ENCODE measurements at places on chromosomes 7 and 10. TPM values are rescaled to one million over a fixed set of nuclear protein-coding genes. Genes with fewer than 3 reads are reported as not detected.

DNA sequence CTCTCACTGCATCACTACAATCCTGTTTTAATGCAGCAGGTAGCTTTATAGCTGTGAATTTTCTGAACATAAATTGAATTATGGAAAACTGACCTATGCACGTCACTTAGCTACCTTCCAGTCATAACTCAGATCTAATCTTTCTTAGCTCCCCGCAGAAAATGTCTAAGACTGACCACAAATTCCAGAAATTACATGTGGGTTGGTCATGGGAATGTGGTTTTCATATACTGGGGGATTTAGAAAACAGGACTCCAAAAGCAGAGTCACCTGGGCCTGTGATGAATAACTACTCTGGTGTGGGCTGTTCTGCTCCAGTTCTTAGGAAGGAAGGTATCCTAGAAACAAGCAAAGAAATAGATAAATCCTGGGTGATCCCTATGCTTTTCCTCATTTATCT is 178.4 kb upstream of the LRRTM3 start:
- no peaks in the 10 kb centered on the region for H3K36me3 ChIP-seq
- no peaks in the 10 kb centered on the region for H3K27me3 ChIP-seq
- DNase-seq: no peak
- no peaks in the 10 kb centered on the region for H3K4me1 ChIP-seq
- no peak overlapping the region for H3K27ac ChIP-seq

DNA sequence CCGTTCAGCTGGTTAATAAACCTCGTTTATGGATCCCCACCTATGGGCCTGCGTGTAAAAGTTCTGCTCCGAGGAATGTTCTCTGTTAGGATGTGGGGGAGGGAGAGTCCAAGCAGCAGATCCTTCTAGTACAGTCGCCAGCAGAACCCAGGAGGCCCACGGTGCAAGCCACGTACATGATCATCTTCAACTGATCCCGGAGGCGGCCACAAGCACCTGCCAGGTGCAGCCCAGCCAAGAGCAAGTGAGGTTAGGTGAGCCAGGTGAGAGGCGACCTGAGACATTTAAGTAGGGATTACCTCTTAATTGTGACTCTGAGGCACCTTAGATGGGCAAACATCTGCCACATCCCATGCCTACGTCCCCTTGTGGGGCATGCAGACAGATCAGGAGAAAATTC is 18.0 kb upstream of the FGFR2 start:
- H3K27ac ChIP-seq: no peak overlapping the region
- H3K4me1 ChIP-seq: no peaks in the 10 kb centered on the region
- DNase-seq: no peak
- H3K36me3 ChIP-seq: no peaks in the 10 kb centered on the region

DNA sequence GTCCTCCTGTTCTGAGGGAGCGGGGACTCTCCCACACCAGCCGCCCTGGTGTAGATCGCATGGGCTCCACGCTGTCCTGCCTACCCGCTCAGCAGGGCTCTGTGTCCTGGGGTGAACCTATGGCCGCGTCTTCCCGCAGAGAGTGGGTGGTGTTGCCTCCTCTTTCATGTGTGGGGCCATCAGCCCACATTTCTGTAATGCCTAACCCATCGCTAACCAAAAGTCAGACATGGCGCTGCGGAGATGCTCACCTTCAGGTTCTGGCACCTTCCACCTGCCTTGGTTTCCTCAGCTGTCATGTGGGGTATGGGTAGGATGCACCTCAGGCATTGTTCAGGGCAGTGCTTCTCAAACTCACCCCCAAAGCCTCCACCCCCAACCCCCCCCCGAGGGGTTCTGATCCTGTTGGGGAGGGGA is 50.5 kb upstream of the CAMK2B start:
- H3K36me3 ChIP-seq: no peaks in the 10 kb centered on the region
- H3K27me3 ChIP-seq: no peaks in the 10 kb centered on the region
- no peak for DNase-seq
- no peaks in the 10 kb centered on the region for H3K4me1 ChIP-seq
- H3K4me3 ChIP-seq: no peak overlapping the region

GRCh38 chr7:113405296-113406056 is 287.1 kb upstream of the SMIM30 start:
- no peaks in the 10 kb centered on the region for H3K27me3 ChIP-seq
- H3K36me3 ChIP-seq: no peaks in the 10 kb centered on the region
- H3K27ac ChIP-seq: no peak overlapping the region
- H3K4me3 ChIP-seq: no peak overlapping the region

- H3K27me3 ChIP-seq: no peaks in the 10 kb centered on the region
- H3K36me3 ChIP-seq: no peaks in the 10 kb centered on the region
Observed at GRCh38 chr7:149125189-149125862, 798 bp downstream of the ZNF425 start.

GRCh38 chr10:88042160-88043100 is 179.0 kb downstream of the PTEN start:
- H3K36me3 ChIP-seq: no peaks in the 10 kb centered on the region
- no peak overlapping the region for H3K4me3 ChIP-seq
- H3K4me1 ChIP-seq: peaks cover 9% of the 10 kb centered on the region
- no peak overlapping the region for H3K27ac ChIP-seq
- no peak for DNase-seq
- H3K27me3 ChIP-seq: no peaks in the 10 kb centered on the region

DNA sequence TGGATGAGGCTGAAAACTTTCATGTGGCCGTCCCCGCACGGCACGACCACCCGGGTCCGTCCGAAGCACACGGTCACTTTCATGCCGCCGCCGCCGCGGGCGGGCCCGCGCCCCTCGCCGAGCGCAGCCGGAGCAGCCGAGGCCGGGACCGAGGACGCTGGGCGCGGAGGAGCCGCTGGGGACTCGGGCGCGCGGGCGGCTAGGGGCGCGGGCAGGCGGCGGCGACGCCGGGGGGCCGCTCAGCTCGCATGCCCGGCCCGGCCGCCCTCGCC is 247 bp downstream of the PARD3 start:
- peak overlapping the region; percentile 66 for H3K27ac ChIP-seq
- H3K4me1 ChIP-seq: peaks cover 16% of the 10 kb centered on the region
- H3K27me3 ChIP-seq: peaks cover 18% of the 10 kb centered on the region
- no peaks in the 10 kb centered on the region for H3K36me3 ChIP-seq
- H3K4me3 ChIP-seq: peak overlapping the region; percentile 83
- no peak for DNase-seq

- no peaks in the 10 kb centered on the region for H3K36me3 ChIP-seq
- no peak overlapping the region for H3K27ac ChIP-seq
- no peaks in the 10 kb centered on the region for H3K4me1 ChIP-seq
- DNase-seq: no peak
Observed at GRCh38 chr10:10385831-10386230, 631.8 kb upstream of the CELF2 start.

- no peak overlapping the region for H3K4me3 ChIP-seq
- H3K27ac ChIP-seq: no peak overlapping the region
- H3K27me3 ChIP-seq: no peaks in the 10 kb centered on the region
- no peaks in the 10 kb centered on the region for H3K4me1 ChIP-seq
Observed at GRCh38 chr10:131856441-131857094, 44.2 kb upstream of the PPP2R2D start.

DNA sequence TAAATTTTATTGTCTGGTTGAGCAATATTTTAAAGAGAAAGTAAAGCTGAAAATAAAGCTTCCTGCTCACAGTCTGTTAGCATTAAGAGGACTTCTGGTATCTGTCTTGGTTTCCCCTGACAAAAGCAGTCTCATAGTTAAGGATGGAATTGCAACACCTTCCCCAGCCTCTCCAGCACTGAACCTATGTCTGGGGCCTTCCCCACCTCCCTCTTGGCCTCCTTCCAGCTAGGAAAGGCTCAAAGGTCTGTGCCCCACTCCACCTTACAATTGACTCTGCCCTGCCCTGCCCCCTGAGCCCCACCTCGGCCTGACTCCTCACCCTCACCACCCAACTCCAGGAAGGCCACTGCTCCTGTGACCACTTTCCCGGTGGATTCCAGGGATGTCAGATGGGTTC is 33.2 kb downstream of the COL17A1 start:
- H3K36me3 ChIP-seq: no peaks in the 10 kb centered on the region
- H3K4me3 ChIP-seq: no peak overlapping the region
- H3K27me3 ChIP-seq: no peaks in the 10 kb centered on the region
- H3K27ac ChIP-seq: no peak overlapping the region
- no peaks in the 10 kb centered on the region for H3K4me1 ChIP-seq
- no peak for DNase-seq

GRCh38 chr7:109983618-109984017 is 1107.3 kb upstream of the LRRN3 start:
- H3K4me1 ChIP-seq: 0 out of 2 replicates have a peak, but pooled peaks cover 3% of the 10 kb centered on the region
- H3K27me3 ChIP-seq: no peaks in the 10 kb centered on the region
- no peak for DNase-seq
- no peak overlapping the region for H3K4me3 ChIP-seq

DNA sequence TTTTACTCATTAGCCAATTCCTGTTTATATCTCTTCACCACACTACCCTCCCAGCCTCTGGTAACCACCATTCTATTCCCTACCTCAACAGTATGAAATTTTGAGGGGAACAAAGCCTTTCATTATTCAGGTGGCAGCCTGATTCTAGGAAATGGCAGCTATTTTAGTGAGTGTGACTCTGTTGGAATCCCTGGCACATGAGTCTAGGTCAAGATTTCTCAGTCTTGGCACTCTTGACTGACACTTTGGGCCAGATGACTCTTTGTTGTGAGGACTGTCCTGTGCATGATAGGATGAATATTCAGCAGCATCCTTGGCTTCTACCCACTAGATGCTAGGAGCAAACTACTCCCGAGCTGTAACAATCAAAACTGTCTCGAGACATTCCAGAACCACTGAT is 322.8 kb upstream of the PHYHIPL start:
- DNase-seq: no peak
- H3K4me1 ChIP-seq: peaks cover 5% of the 10 kb centered on the region
- H3K27me3 ChIP-seq: no peaks in the 10 kb centered on the region
- no peaks in the 10 kb centered on the region for H3K36me3 ChIP-seq
- no peak overlapping the region for H3K27ac ChIP-seq
- H3K4me3 ChIP-seq: no peak overlapping the region

- H3K4me1 ChIP-seq: peaks cover 21% of the 10 kb centered on the region
- no peak overlapping the region for H3K27ac ChIP-seq
- peak overlapping the region; percentile 90 for H3K4me3 ChIP-seq
- peaks cover 14% of the 10 kb centered on the region for H3K27me3 ChIP-seq
Observed at GRCh38 chr7:70696201-70696754, 435.7 kb upstream of the GALNT17 start.

DNA sequence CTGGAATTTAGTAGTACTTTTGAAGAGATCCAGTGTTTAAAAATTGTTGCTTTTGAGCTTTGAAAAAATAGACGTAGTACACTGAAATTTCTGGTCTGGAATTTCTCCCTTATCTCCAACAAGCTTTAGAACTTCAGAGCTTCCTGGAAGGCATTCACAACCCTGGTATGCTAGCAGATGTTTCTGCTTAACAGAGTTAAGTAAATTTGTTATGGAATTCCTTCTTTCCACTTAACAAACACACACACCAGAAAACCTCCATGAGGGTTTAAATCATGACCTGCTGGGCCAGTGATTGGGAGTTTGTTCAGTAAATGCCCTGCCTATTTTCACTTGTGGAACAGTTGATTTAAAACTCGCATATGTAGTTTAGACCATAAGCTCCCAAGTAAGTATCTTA is 13.7 kb downstream of the ASB15 start:
- no peak overlapping the region for H3K4me3 ChIP-seq
- H3K27ac ChIP-seq: no peak overlapping the region
- DNase-seq: no peak
- no peaks in the 10 kb centered on the region for H3K36me3 ChIP-seq
- no peaks in the 10 kb centered on the region for H3K4me1 ChIP-seq

- H3K27ac ChIP-seq: no peak overlapping the region
- H3K27me3 ChIP-seq: no peaks in the 10 kb centered on the region
- no peak overlapping the region for H3K4me3 ChIP-seq
Observed at GRCh38 chr10:42491801-42492200, 146.6 kb downstream of the ZNF33B start.

GRCh38 chr7:47807756-47808155 is 140.5 kb downstream of the PKD1L1 start:
- no peak for DNase-seq
- H3K4me1 ChIP-seq: no peaks in the 10 kb centered on the region
- no peaks in the 10 kb centered on the region for H3K36me3 ChIP-seq
- H3K27ac ChIP-seq: no peak overlapping the region

- no peak overlapping the region for H3K4me3 ChIP-seq
- no peaks in the 10 kb centered on the region for H3K27me3 ChIP-seq
- no peaks in the 10 kb centered on the region for H3K4me1 ChIP-seq
- no peaks in the 10 kb centered on the region for H3K36me3 ChIP-seq
Observed at GRCh38 chr10:88913127-88913526, 33.1 kb downstream of the STAMBPL1 start.

DNA sequence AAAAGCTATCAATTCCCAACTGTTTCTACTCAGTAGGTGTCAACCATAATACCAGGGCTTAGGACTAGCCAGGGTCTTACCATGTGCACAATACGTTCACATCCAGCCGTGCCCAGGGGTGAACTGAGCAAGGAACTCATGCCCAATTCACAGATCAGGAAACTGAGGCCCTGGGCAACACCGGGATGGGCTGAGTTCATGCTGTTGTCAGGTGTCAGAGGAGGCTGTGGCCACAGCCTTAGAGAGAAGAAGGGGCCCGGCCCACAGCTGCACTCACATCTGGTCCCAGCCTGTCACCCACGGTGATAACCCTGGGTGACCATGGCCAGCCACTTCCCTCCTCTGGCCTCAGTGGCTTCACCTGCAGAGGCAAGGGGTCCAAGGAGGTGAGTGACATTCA is 92.0 kb downstream of the FAM53B start:
- no peak overlapping the region for H3K4me3 ChIP-seq
- H3K4me1 ChIP-seq: peaks cover 27% of the 10 kb centered on the region
- DNase-seq: no peak
- H3K36me3 ChIP-seq: no peaks in the 10 kb centered on the region
- H3K27ac ChIP-seq: no peak overlapping the region

- H3K4me1 ChIP-seq: peaks cover 2% of the 10 kb centered on the region
- H3K4me3 ChIP-seq: no peak overlapping the region
- DNase-seq: no peak
Observed at GRCh38 chr7:137390076-137390475, 46.5 kb upstream of the PTN start.

DNA sequence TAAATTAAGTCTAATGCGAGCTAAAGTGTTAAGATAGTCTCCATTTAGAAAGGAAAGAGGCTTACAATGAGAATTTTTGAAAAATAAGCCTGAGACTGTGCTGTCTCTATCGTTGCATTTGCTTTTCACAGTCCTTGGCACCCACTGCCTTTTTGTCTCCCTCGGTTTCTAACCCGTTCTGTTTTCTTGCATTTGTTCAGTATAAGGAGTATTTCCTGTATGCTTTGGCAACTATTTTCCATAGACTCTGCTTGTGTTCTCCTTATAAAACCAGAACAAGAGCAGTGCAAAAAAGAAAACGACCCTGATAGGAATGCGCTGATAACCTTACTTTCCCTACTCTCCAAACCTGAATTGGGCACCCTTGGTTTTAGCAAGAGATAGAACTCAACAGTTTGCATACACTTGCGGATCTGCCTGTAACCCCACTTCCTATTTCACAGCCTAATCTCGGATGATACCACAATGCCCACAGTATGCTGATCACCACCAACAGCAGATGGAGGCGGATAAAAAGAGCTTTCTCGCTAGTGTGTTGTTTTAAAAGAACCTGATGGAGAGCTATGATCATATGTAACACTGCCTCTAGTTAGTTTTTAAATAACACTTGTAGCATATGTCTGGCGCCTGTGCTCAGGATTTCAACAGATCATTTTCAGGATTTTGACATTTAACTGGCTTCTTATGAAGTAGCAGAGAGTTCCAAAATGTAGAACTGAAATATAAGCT is 1.6 kb upstream of the ARHGAP12 start:
- H3K27me3 ChIP-seq: no peaks in the 10 kb centered on the region
- no peak overlapping the region for H3K27ac ChIP-seq
- H3K4me1 ChIP-seq: no peaks in the 10 kb centered on the region
- H3K4me3 ChIP-seq: no peak overlapping the region
- H3K36me3 ChIP-seq: no peaks in the 10 kb centered on the region

The GNAI1 gene
- 29.5 TPM for total RNA-seq

The ANKRD61 gene
- 0.42 TPM for total RNA-seq

The GIMAP6 gene
- not detected for total RNA-seq

The APBB1IP gene
- not detected for total RNA-seq

The MICU1 gene
- total RNA-seq: 36.1 TPM

The FAM25C gene
- not detected for total RNA-seq

The C10orf62 gene
- total RNA-seq: not detected

All from H1 (cell line).